Mucosa of gallbladder (tissue), 1 donor: ENCODE measurements at places on chromosomes 4 and X. TPM values are rescaled to one million over a fixed set of nuclear protein-coding genes. Genes with fewer than 3 reads are reported as not detected.

DNA sequence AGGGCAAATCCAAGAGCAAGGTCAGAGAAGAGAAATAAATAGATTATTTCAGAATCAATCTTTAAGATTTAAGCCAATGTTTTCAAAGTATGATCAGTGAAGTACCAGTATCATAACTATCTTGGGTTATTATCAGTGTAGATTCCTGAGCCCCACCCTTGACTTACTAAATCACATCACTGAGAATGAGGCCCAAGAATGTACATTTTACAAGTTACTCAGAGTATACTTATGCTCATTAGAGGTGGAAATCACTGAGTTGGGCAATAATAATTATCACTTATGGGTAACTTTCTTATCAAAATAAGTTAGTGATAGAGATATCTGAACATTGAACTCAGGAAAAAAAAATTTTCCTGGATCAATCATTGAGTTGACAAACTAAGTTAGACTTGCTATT lies 121.6 kb upstream of the NOCT start:
- DNase-seq, result no peak

DNA sequence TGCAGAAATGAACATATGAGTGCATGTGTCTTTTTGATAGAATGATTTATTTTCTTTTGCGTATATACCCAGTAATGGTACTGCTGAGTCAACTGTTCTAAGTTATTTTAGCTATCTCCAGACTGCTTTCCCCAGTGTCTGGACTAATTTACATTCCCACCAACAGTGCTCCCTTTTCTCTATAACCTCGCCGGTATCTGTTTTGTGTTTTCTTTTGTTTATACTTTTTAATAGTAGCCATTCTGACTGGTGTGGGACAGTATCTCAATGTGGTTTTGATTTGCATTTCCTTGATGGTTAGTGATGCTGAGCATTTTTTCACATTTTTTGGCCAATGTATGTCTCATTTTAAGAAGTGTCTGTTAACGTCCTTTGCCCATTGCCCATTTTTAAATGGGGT lies 218.6 kb upstream of the KCNIP4 start:
- no peak for DNase-seq

GRCh38 chr4:136526517-136526916 lies 1005.8 kb downstream of the PCDH18 start:
- DNase-seq, result no peak

VCX2 gene
- total RNA-seq, result not detected

DNA sequence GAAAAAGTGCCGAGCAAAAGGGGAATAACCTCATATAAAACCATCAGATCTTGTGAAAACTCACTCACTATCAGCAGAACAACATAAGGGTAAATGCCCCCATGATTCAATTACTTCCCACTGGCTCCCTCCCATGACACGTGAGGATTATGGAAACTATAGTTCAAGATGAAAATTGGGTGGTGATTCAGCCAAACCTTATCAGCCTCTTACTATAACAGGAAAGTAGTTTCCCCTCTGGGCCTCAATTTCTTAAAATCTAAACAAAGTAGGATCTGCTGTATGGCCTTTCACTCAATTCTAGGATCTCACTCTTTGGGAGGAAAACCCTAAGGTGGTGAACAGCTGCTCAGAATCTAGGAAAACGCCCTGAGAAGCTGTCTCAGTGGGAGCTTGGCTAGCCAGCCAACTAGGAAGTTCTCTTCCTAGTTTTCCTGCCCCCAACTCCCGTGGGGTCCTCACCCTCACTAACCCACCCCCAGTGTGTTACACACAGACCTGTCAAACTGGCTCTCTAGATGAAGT lies 1017.1 kb upstream of the HS3ST1 start:
- DNase-seq, result no peak

GRCh38 chr4:52548818-52549570 lies 110.1 kb downstream of the USP46 start:
- DNase-seq, result no peak

GRCh38 chrX:18888281-18888680 lies 95.6 kb downstream of the PHKA2 start:
- DNase-seq, result no peak

DNA sequence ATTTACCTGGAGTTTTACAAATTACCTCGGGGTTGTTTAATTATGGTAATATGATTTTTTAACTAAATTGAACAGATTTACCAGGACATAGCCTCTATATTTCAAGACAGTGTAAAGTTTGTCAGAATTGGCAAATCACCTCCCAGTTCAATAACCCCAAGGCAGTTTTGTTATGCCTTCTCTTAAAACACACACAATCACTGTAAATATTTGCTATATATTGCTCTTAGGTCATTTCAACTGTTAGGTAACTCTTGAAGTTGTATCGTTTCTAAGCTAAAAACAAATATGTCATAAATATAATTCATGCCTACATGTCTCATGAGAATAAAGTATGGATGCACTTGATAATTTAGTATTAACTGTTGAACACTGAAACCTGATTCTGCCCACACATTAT lies 24.1 kb downstream of the PDLIM5 start:
- no peak for DNase-seq

DNA sequence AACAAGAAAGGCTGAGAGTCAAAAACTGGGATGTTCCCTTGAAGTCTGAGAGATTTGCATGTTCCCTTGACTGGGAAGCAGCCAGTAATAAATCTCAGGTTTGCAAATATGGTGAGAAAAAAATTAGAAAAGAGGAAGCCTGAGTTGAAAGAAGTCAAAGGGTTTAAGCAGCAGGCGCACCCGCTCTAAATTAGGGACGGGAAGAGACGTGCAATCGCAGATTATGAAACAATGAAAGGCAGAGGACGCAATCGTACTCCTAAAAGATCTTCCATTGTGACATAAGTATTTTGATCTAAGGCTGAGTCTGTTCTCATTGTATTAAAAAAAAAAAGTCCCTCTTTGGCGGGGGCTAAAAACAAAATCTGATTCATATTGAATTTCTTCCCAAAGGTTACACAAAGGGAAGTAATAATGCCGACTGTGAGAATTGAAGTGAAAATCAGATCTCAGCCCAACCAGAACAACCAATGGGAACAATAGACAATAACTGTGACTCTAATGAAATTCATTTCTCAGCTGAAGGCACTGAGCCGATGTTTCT lies 28.2 kb downstream of the SAT1 start:
- no peak for DNase-seq

- no peak for DNase-seq
These were observed 23.9 kb upstream of the TMSB4X start for GRCh38 chrX:12950851-12951594.
